CD4-positive, alpha-beta T cell treated with Interleukin-10 for 1 hour (primary cell): ENCODE measurements at places on chromosomes 2 and 18.

- no peak for DNase-seq
These were observed 132.8 kb upstream of the IL1R2 start for GRCh38 chr2:101858910-101859309.

DNA sequence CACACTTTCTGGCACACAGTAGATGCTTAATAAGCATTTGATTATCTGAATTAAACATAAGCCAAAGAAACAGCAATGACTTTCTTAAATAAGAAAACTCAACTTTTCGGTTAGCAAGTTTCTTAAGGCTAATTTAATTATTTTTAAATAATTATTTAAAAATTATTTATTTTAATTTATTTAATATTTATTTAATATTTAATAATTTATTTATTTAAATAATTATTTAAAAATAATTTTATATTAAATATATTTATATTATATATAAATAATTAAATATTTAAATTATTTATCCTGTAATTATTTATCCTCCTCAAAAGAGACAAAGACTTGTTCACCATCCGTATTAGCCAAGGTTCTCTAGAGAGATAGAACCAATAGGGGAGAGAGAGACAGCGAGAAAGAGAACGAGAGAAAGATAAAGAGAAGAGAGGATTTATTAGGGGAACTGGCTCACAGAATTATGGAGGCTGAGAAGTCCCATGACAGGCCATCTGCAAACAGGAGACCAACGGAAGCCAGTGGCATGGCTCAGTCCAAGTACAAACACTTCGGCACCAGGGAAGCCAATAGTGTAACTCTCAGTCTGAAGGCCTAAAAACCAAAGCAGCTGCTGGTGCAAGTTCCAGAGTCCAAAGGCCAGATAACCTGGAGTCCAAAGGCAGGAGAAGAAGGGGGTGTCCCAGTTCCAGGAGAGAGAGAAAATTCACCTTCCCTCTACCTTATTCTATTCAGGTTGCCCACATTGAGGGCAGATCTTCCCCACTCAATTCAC is 125.3 kb downstream of the METTL8 start:
- DNase-seq, result no peak

DNA sequence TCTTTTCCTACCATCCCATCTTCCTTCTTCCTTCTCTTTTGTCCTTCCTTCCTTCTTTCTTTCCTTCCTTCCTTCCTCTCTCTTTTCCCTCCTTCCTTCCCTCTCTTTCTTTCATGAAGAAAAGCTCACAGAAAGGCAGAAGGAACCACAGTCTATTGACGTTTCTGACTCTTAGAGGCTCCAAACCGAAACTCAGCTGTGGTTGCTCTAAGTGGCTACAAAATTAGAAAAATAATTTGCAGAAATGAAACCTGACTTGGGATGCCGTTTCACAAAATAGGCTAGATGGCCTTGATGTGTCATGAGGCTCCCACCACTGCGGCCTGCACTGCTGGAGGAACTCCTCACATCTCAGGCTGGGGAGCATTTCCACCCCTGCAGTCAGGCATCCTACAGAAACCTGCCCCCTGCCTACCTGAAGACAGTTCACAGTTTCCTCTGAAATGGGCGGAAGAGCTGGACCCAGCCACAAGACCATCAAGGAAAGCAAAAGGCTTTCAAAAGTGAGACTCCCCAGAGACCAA is 165.6 kb downstream of the SMAD7 start:
- DNase-seq, result peak; percentile 34

GRCh38 chr2:72198532-72199241 is 51.0 kb upstream of the CYP26B1 start:
- DNase-seq, result no peak

DNA sequence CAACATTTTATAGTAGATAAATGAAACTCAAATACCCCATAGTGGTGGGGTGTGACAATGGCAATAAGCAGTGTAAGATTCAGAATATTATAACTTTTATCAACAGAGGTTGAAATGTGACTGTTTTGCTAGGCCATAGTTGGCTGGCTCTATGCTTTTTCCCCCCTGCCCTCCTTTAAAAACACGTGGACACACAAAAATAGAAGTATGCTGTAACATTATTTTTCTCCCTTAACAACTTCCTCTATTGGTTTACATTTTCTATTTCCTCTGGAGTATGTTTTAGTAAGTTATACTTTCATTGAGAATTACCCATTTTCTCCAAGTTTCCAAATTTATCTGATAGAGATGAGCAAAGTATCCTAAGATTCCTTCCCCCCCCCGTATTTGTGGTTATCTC is 31.1 kb downstream of the NDUFAF7 start:
- DNase-seq, result no peak
